ENCODE measurements at places on chromosomes 7 and 10. TPM values are rescaled to one million over a fixed set of nuclear protein-coding genes. Genes with fewer than 3 reads are reported as not detected.

TMEM270 gene
- total RNA-seq: 0.72 TPM

ZNF239 gene
- total RNA-seq: 3.3 TPM

TECTB gene
- not detected for total RNA-seq

TAC1 gene
- total RNA-seq: not detected

ELN gene
- not detected for total RNA-seq

TEX36 gene
- 1.1 TPM for total RNA-seq

MRLN gene
- not detected for total RNA-seq

PDE6C gene
- not detected for total RNA-seq

CYP2W1 gene
- 0.63 TPM for total RNA-seq

CYP3A5 gene
- 3.2 TPM for total RNA-seq

RPEL1 gene
- not detected for total RNA-seq

CRHR2 gene
- not detected for total RNA-seq

SFXN4 gene
- total RNA-seq: 18.3 TPM

DYNC1I1 gene
- not detected for total RNA-seq

GOLGA7B gene
- total RNA-seq: 1.1 TPM

ARHGEF5 gene
- 40.0 TPM for total RNA-seq

DYDC2 gene
- not detected for total RNA-seq

COL17A1 gene
- total RNA-seq: 41.3 TPM

SP4 gene
- total RNA-seq: 6.1 TPM

GPR15LG gene
- total RNA-seq: not detected

HTR7 gene
- total RNA-seq: 0.52 TPM

LLCFC1 gene
- not detected for total RNA-seq

PI4K2A gene
- total RNA-seq: 16.0 TPM

KCNMA1 gene
- total RNA-seq: 0.68 TPM

PALD1 gene
- total RNA-seq: 5.2 TPM

SAMD9 gene
- total RNA-seq: 12.1 TPM

LIPF gene
- total RNA-seq: not detected

AASS gene
- total RNA-seq: 6.5 TPM

EBF3 gene
- not detected for total RNA-seq

MALSU1 gene
- 105 TPM for total RNA-seq

MINDY4 gene
- total RNA-seq: 14.8 TPM

PNLIPRP2 gene
- not detected for total RNA-seq

SFTPA1 gene
- total RNA-seq: not detected

FBH1 gene
- total RNA-seq: 68.0 TPM

KEL gene
- not detected for total RNA-seq

TUBAL3 gene
- total RNA-seq: 0.52 TPM

FXYD4 gene
- total RNA-seq: not detected

ITIH2 gene
- not detected for total RNA-seq

NPFFR1 gene
- 0.05 TPM for total RNA-seq

ZWINT gene
- total RNA-seq: 102 TPM

WNT16 gene
- total RNA-seq: not detected

CXCL12 gene
- not detected for total RNA-seq

ZNF804B gene
- not detected for total RNA-seq

IGF2BP3 gene
- total RNA-seq: 139 TPM

CDC14C gene
- not detected for total RNA-seq

CYP2C19 gene
- total RNA-seq: not detected

ELAPOR2 gene
- 11.0 TPM for total RNA-seq

FRMPD2 gene
- total RNA-seq: 2.4 TPM

CACNB2 gene
- not detected for total RNA-seq

GJD4 gene
- total RNA-seq: not detected

ACHE gene
- 0.35 TPM for total RNA-seq

MRPS17 gene
- 38.2 TPM for total RNA-seq

GPNMB gene
- 13.3 TPM for total RNA-seq

LRRC61 gene
- total RNA-seq: 42.3 TPM

Measured in PC-9 (cell line).